ENCODE measurements at places on chromosomes 4 and X. TPM values are rescaled to one million over a fixed set of nuclear protein-coding genes. Genes with fewer than 3 reads are reported as not detected.

Gene TLR6
- total RNA-seq, result 1.2 TPM

DNA sequence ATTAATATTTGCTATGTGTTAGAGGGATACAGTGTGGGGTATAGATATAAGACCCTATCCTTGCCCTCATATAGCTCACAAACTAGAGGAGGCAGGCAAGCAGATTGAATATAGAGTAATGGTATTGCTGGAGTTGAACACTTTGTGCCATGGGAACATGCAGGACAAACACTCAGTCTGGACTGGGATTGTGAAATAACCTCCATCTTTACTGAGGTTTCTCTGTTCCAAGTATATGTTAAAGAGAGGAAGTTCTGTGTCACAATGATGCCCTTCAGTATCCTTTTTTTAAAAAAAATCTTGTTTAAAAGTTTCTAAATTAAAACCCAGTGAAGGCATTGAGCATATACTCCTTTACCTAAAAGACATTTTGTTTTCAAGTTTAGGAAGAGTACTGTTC is 8.7 kb downstream of the FABP2 start:
- no peak for DNase-seq

DNA sequence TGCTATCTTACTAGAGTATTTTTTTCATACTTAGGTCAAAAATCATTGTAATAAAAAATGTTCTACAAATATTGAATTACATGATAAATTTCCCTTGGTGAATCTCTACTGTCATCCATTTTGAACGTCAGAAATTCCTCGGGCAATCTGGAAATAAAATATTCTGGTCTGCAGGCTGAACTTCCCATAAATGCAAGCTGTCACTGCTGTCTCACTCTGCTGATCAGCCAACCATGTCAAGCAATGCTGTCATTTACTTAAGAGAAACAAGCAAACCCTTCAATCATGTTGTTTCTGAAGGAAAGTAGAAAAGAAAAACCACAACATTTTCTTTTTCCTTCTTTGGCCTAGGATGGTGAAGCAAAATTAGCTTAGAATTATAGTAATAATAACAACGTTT is 514.2 kb upstream of the GALNT7 start:
- no peak for DNase-seq

- no peak for DNase-seq
Measured at GRCh38 chr4:153651587-153651986, 32.5 kb upstream of the TLR2 start.
